ENCODE measurements at places on chromosomes 13 and 19.

GRCh38 chr13:45374917-45375316, 33.9 kb upstream of the TPT1 start:
- DNase-seq: no peak

DNA sequence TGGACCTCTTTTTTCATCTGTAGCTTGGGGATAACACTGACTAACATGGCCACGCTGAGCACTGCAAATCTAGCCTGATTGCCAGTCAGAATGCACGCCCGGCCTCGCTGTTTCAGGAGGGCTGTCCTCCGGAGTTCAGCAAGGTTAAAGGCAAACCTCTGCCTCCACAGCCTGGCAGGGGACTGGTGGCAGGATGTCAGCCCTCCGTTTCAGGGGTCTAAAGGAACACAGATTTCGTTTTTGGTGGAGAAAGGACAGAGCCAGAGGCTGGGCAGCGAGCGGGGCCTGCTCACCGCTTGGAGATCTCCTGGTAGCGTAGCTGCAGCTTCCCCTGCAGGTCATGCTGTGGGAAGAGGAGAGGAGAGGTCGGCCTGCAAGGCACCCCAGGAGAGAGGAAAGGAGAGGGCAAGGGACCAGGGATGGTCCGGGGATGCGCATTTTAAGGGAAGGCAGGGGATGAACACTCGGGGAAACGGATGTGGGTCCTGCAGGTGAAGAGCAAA, 560 bp downstream of the NDUFA7 start:
- DNase-seq: no peak

DNA sequence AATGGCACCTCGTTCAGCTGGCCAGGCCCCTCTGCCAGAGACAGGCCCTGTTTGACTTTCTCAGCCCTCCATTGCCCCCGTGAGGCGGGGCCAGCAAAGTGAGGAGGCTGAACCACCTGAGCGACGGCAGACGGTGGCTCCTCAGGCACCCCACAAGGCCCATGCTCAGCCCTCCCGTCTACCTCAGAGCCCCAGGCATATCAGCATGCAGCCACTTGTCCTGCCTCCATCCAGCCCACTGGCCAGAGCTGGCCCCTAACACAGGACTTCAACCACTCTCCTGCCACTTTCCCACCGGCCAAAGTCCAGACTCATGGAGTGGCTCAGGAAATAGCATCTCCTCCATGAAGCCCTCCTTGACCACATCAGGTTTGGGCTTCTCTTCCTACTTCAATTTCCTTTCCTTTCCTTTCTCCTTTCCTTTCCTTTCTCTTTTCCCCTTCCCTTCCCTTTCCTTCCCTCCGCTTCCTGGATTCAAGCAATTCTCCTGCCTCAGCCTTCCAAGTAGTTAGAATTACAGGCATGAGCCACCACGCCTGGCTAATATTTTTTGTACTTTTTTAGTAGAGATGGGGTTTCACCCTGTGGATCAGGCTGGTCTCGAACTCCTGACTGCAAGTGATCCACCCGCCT, 9.3 kb downstream of the SLC7A10 start:
- no peak for DNase-seq

DNA sequence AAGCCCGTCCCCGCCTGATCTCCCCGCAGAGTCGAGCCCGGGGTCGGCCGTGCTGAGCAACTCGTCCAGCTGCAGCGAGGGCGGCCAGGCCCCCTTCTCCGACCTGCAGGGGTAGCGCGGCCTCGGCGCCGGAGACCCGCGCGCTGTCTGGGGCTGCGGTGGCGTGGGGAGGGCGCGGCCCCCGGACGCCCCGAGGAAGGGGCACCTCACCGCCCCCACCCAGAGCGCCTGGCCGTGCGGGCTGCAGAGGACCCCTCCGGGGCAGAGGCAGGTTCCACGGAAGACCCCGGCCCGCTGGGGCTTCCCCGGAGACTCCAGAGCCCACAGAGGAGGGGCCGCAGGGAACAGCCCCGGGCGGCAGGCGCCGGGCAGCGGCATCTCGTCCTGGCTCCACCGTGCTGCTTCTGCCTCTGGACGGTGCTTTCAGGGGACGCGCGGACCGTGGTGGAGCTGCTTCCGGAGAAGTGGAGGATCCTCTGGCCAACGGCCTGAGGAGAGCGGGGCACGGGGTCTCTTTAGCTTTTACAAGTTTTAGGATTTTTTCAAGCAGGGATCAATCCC, 8.8 kb upstream of the F7 start:
- no peak for DNase-seq

GRCh38 chr13:47277774-47278173, 380.9 kb upstream of the HTR2A start:
- no peak for DNase-seq

GRCh38 chr19:36986601-36987000, 70.5 kb downstream of the ZNF568 start:
- DNase-seq: no peak

Measured in dorsolateral prefrontal cortex (tissue), 122 donors.